ENCODE measurements at places on chromosomes 4 and X.

GRCh38 chr4:127988638-127989037 lies 23.4 kb downstream of the ABHD18 start:
- no peak for DNase-seq

DNA sequence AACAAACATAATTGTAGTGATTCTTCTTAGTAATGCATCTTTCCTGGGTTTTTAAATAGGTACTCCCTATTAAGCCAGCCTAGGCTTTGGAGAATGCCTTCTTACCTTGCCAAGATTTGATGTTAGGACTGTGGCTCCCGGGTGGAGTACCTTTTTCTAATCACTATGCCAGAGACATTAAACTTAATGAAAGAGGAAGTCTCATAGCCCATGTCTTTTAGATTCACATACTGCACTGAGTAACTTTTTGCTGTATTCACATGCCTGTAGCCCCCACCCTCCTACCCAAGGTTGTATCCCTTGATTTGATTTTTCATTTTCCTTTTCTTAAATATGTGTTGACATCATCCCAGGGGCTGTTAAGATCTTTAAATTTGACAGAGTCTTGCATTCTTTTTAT lies 104.2 kb upstream of the TLR2 start:
- DNase-seq = no peak

GRCh38 chrX:151711787-151712186 lies 4.0 kb upstream of the FATE1 start:
- no peak for DNase-seq

DNA sequence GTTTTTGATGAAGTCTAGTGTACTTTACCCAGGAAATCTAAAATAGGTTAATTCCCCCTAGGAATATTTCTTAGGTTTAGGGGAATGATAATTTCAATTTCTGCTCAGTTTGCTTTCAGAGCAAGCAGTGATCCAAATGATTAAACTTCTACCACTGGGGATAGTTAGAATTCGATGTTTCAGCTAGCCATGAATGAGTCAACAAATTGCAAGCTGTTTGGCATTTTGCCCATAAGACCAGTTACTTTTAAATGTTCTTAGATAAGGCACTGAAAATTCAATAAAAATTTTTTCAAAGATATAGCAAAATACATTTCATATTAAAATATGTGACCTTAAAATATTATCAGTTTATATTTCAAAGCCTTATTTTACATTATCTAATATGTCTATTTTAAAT lies 993.6 kb downstream of the ARAP2 start:
- DNase-seq = no peak

DNA sequence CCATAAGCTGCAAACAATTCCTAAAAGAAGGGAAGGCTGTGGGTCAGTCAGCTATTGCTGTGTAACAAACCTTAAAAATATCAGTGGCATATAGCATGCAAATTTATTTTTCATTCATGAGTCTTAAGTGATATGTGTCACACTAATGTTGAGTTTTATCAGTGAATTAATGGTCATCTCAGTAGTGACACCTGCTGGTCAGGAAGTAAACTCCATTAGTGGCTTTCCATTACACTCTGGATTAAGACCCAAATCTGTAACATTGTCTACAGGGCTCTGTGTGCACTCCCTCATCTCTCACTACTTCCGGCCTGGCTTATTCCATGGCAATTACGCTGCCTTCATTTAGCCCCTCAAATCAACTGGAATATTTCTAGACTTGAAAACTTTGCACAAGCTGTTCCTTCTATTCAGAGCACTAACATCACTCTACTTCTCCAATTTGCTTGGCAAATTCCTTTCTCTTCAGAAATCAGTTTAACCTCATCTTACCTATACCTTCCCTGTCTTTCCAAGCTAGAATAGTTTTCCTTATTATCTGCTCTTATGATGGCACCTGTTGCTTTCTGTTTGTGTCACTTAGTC lies 217.3 kb upstream of the TAPT1 start:
- DNase-seq = no peak

- DNase-seq = no peak
These were observed 87.2 kb upstream of the MCF2 start for GRCh38 chrX:139795196-139795595.

GRCh38 chrX:14598330-14598729 lies 69.0 kb downstream of the GLRA2 start:
- no peak for DNase-seq

DNA sequence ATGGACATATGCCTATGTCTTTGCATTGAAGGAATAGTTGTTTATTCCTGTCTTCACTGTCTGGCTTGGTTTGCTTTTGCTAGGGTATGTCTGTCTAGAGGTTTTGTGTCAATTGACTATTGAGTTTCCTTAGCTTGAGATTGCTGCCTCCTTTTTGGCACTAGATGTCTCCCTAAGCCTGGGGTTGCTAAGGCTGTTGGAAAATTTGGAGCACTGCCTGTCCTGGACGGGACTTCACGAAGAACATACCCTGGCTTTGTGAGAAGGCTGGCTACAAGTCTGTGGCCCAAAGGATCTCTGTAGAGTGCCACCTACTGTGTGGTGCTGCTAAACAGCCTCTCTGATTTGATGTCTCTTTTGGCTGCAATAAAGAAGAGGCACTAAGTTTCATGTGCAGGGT lies 183.8 kb upstream of the NUDT10 start:
- DNase-seq = no peak
